ENCODE measurements at places on chromosomes 6 and 20.

DNA sequence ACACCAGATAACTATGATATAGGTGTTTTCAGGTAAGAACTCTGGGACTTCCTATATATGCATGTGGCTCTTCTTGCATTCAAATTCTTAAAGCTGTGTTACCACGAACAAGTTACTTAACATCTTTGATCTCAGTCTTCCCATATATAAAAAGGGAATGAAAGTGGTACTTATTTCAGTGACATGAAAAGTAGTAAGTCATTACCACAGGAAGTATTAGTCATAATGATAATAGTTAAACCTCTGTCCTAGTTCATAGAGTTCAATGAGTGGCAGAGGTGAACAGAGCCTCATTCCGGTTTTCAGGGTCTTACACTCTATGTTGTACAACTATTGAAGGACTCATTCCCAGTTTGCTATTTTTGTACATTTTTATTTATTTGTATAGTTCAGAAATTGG, 237.0 kb downstream of the NKAIN2 start:
- no peak for DNase-seq

DNA sequence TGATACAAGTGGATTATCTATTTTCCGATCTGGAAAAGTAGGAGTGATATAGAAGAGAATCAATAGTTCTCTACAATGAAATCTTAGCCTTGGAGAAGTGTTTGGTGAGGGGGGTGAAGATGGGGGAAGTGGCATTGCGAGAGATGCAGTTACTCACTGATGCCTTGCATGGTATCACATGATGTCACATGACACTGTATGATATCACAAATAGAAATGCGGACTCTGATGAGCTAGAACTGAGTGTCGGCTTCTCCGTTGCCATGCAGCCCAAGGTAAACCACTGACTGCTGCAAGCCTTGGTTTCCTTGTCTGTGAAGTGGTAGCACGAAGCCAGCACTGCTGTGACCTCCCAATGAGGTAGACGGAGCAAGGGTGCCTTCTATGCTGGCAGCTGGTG, 403.3 kb upstream of the AGPAT4 start:
- DNase-seq = no peak

DNA sequence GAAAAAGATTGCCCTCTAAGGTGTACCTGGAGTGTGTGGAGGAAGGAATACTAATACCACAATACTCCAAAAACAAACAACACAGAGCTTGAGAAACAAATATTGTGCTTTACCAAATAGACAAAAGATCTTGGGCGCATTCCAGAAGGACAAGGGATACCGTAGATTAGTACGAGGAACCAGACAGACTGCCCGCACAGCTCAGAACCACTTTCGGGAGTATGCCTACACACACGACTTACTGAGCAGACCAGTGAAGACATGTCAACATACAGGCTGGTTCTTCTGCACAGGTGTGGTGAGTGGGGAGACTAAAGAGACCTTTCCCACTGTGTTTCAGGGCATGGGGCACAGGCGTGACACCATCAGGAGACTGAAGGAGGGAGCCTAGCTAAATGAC, 15.8 kb upstream of the FOXQ1 start:
- no peak for DNase-seq

DNA sequence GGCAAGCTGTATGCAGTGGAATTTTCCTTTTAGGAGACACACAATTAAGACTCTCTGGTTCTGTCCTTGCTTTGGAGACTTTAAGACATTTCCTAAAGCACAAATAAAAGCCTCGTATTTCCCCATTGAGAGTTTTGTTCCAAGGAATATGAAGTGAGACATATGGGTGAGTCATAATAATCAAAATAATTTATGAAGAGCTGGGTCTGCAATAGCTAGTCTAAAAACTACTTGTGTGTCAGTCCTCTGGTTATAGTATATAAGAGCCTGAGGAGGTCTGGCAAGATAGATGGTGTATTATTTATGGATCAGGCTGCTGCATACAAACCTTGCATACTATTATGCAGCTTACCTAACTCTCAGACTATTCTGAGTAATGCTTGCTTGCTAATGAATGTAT, 142.6 kb downstream of the ADGRG6 start:
- DNase-seq = no peak

DNA sequence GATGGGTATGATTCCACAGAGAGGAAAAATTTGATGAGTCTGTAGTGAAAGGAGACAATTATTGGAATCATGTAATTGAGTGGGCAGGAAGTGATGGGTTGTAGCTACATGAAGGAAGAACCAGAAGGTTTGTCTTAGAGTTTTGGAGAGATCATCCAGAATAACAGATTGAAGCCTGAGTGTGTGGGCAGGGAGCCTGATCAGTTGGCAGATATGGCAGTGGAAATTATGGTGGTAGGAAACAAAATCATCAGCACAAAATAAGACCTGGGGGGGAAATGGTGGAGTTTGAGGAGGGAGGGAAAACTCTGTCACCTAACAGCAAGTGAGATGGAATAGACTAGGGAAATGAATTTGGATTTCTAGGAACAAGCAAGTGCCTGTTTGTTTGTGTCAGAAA, 606.6 kb upstream of the MAP3K7 start:
- DNase-seq = no peak

- no peak for DNase-seq
Observed at GRCh38 chr20:43959079-43959919, 44.6 kb downstream of the TOX2 start.
